ENCODE measurements at places on chromosomes 11 and 22. TPM values are rescaled to one million over a fixed set of nuclear protein-coding genes. Genes with fewer than 3 reads are reported as not detected.

GRCh38 chr22:44555597-44555996, 57.6 kb upstream of the RTL6 start:
- DNase-seq, result no peak
- no peak overlapping the region for H3K4me3 ChIP-seq
- H3K27me3 ChIP-seq, result no peaks in the 10 kb centered on the region
- no peaks in the 10 kb centered on the region for H3K4me1 ChIP-seq
- no peaks in the 10 kb centered on the region for H3K36me3 ChIP-seq

DNA sequence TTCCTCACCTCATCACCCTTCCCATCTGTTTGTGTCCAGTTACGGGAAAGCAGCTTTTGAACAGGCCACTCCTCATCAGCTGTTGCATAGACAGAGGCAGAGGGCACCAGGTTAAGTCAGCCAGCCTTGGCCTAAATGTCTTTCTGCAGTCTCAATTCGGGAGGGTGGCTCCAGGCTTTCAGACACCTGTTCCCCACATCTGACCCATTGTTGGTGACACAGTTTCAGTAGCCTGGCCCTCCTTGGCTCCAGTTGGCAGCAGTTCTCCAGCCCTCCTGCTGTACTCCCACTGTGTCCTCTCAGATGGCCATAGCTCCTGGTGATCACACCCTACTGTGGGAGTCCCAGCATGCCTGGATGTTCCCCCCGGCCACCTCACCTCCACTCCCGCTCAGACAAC, 70.8 kb upstream of the MYOD1 start:
- no peak overlapping the region for H3K4me3 ChIP-seq
- H3K36me3 ChIP-seq, result no peaks in the 10 kb centered on the region
- no peaks in the 10 kb centered on the region for H3K4me1 ChIP-seq
- DNase-seq, result no peak
- no peak overlapping the region for H3K27ac ChIP-seq

GRCh38 chr11:14290422-14290821, 68.6 kb downstream of the RRAS2 start:
- no peak overlapping the region for H3K27ac ChIP-seq
- H3K4me1 ChIP-seq, result no peaks in the 10 kb centered on the region
- H3K27me3 ChIP-seq, result no peaks in the 10 kb centered on the region
- DNase-seq, result no peak
- no peaks in the 10 kb centered on the region for H3K36me3 ChIP-seq

DNA sequence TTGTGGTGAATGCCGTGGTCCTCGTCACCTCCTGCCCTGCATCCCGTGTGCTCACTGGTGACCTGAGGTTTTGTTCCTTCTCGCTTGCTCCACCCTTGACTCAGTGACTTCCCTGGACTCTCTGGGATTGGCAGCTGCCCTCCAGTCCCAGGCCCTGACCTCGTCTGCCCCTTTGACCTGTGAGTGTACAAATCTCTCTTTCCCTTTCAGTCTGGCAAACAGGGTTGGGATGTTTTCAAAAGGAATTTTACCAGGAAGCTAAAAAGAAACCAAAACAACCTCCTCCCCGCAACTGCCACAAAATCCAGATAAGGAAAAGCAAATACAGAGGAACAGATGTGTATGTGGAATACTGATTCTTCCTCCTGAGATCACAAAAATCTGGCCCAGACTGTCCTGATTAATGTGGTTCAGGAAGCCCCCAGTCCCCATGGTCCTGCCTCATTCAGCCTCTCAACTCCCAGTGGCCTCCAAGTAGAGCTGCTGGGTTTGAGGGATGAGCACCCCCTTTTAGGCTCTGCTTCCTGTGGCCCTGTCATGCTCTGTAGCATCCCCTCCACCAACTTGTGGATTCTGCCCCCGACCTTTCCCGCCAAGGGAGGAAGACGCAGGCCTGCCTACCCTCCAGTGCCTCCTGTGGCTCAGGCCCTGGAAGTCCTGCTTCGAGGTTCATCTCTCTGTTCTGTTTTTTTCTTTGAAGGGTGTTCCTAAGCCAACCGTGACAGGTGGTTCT, 15.2 kb downstream of the ROBO4 start:
- no peaks in the 10 kb centered on the region for H3K4me1 ChIP-seq
- no peak for DNase-seq
- no peak overlapping the region for H3K4me3 ChIP-seq
- H3K27ac ChIP-seq, result no peak overlapping the region
- H3K36me3 ChIP-seq, result no peaks in the 10 kb centered on the region

GRCh38 chr11:108865406-108865805, 200.5 kb downstream of the DDX10 start:
- no peaks in the 10 kb centered on the region for H3K27me3 ChIP-seq
- DNase-seq, result no peak
- no peak overlapping the region for H3K27ac ChIP-seq

GRCh38 chr22:19930551-19931486, 10.8 kb upstream of the COMT start:
- H3K27me3 ChIP-seq, result no peaks in the 10 kb centered on the region
- no peaks in the 10 kb centered on the region for H3K4me1 ChIP-seq
- DNase-seq, result no peak
- no peak overlapping the region for H3K4me3 ChIP-seq
- no peaks in the 10 kb centered on the region for H3K36me3 ChIP-seq
- no peak overlapping the region for H3K27ac ChIP-seq

DNA sequence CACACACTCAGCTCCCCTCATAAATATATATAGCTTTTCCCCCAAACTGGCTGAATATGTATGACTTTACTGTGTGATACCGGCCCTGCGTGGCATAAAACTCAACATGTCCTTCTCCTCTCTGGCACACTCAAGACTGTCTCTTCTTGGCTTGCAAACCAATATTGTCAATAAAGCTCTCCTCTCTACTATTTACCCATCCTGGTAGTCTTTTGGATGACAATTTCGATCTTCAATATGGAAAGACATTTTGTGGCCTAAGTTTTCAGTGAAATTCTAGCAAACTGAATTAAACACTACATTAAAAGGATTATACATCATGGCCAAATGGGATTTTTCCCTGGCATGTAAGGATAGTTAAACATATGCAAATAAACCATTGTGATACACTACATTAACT, 1255.9 kb downstream of the JRKL start:
- H3K4me3 ChIP-seq, result no peak overlapping the region
- H3K27me3 ChIP-seq, result no peaks in the 10 kb centered on the region
- DNase-seq, result no peak
- H3K36me3 ChIP-seq, result no peaks in the 10 kb centered on the region

DNA sequence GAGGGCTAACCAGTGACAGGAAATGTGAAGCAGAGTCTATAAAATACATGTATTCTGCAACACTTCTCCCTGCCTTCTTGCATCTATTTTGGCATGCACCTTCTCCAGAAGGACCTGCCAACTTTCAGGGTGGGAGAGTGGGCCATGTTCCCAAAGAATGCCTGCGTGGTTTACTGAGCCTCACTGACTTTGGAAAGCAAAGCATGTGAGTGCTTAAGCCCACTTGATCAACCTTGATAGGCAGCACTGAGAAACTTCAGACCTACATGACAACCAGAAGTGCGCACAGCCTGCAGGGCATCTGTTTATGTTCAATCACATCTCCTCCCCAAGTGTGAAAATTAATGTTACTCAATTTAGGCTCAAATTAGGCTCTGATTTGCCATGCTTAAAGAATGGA, 69.2 kb downstream of the AMOTL1 start:
- no peak overlapping the region for H3K4me3 ChIP-seq
- H3K27ac ChIP-seq, result no peak overlapping the region
- H3K36me3 ChIP-seq, result no peaks in the 10 kb centered on the region
- H3K4me1 ChIP-seq, result no peaks in the 10 kb centered on the region

DNA sequence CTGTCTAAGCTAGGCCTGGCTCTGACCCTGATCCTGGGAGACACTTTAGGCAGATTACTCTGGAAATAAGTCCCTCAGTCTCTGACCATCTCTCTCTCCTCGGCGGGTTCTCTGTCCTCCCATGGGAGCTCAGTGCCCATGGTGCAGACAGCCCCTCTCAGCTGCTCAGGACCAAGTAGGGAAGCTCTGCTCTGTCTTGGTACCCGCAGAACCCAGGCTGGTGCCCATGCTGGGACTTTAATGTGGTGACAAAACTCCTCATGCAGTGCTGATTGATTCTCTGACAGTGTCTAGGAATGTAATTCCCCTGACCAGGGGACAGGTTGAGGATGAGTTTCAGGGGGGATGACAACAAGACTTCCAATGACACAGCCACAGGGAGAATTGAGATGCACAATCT, 30.3 kb upstream of the GGTLC2 start:
- no peaks in the 10 kb centered on the region for H3K27me3 ChIP-seq
- no peaks in the 10 kb centered on the region for H3K4me1 ChIP-seq
- H3K36me3 ChIP-seq, result no peaks in the 10 kb centered on the region
- H3K4me3 ChIP-seq, result no peak overlapping the region

- no peaks in the 10 kb centered on the region for H3K36me3 ChIP-seq
- H3K27ac ChIP-seq, result no peak overlapping the region
- H3K27me3 ChIP-seq, result no peaks in the 10 kb centered on the region
- DNase-seq, result peak; percentile 48
Observed at GRCh38 chr11:1779034-1779805, 15.5 kb upstream of the CTSD start.

- H3K36me3 ChIP-seq, result no peaks in the 10 kb centered on the region
- H3K4me3 ChIP-seq, result no peak overlapping the region
- no peak overlapping the region for H3K27ac ChIP-seq
- H3K27me3 ChIP-seq, result no peaks in the 10 kb centered on the region
- no peaks in the 10 kb centered on the region for H3K4me1 ChIP-seq
Observed at GRCh38 chr22:21918466-21919185, 34.0 kb downstream of the PPM1F start.

DNA sequence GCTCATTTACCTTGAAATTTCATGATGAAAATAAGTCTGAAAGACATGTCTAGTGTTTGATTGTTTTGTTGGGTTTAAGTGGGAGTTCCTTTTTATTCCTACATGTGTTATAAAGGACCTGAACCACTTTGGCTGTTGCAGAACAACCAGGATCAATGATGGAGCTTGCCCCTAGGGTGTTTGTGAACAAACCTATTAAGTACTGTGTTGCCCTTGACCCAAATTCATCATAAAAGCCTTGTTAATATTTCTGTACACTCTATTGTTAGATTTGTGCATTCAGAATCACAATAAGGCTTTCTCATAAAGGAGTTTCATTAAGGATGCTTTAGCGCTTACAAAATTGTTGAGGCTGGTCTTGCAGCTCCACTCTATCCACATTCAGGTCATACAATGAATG, 452.6 kb downstream of the NELL1 start:
- no peak overlapping the region for H3K27ac ChIP-seq
- no peaks in the 10 kb centered on the region for H3K27me3 ChIP-seq
- no peaks in the 10 kb centered on the region for H3K4me1 ChIP-seq
- H3K4me3 ChIP-seq, result no peak overlapping the region

- DNase-seq, result no peak
- H3K4me1 ChIP-seq, result no peaks in the 10 kb centered on the region
- no peaks in the 10 kb centered on the region for H3K27me3 ChIP-seq
- no peaks in the 10 kb centered on the region for H3K36me3 ChIP-seq
- no peak overlapping the region for H3K27ac ChIP-seq
- H3K4me3 ChIP-seq, result no peak overlapping the region
Observed at GRCh38 chr22:35363566-35364086, 17.3 kb upstream of the HMOX1 start.

DNA sequence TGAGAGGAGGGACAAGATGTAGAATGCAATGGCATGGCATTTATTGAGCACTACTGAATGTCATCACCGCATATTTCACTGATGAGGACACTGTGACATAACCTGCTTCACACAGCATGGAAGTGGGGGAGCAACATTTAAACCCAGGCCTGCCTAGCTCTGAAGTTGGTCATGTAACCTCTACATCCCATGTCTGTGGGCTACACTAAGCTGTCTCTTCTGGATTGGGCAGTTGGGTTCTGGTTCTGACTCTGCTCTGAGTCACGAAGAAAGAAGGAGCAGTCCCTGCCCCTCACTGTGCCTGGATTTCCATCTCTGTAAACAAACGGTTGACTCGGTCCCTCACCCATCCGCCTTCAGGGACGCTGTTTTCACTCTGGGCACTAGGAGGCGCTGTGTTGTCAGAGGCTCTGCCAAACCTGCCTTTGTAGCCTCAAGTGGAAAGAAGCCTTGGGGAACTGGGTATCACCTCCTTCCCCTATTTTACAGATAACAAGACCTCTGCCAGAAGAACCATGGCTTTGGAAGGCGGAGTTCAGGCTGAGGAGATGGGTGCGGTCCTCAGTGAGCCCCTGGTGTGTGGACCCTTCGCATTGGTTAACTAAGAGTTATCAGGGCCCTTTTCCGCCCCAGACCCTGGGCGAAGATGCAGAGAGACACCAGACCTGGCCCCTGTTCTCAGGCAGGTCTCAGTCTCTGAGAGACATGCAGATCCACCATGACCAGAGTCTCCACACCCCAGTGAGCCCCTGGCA, 12.7 kb upstream of the ARHGEF17 start:
- H3K4me3 ChIP-seq, result no peak overlapping the region
- no peaks in the 10 kb centered on the region for H3K4me1 ChIP-seq
- no peaks in the 10 kb centered on the region for H3K36me3 ChIP-seq
- H3K27me3 ChIP-seq, result no peaks in the 10 kb centered on the region

DNA sequence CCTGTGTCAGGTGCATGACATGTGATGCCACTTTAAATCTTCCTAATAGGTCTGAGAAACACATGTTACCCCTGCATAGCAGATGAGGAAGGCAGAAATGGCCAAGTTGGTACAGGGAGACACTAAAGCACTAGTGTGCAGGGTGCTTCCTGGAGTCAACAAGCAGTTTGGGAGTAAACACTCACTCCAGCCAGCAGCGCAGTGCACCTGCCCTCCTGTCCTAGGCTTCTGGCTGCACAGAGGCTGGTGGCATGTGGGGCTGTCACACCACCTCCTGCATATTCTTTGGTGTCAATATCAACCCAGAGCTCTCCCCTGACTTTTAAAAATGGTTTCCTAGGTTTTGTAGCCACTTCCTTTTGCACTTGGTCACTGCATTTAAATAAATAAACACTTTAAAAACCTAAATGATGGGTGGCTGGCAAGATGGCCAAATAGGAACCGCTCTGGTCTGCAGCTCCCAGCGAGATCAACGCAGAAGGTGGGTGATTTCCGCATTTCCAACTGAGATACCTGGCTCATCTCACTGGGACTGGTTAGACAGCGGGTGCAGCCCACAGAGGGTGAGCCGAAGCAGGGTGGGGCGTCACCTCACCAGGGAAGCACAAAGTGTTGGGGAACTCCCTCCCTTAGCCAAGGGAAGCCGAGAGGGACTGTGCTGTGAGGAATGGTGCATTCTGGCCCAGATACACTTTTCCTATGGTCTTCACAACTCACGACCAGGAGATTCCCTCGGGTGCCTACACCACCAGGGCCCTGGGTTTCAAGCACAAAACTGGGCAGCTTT, 33.5 kb downstream of the GAB4 start:
- peaks cover 5% of the 10 kb centered on the region for H3K27me3 ChIP-seq
- H3K36me3 ChIP-seq, result no peaks in the 10 kb centered on the region
- no peaks in the 10 kb centered on the region for H3K4me1 ChIP-seq
- no peak for DNase-seq

- no peak overlapping the region for H3K4me3 ChIP-seq
- H3K36me3 ChIP-seq, result no peaks in the 10 kb centered on the region
- no peaks in the 10 kb centered on the region for H3K27me3 ChIP-seq
- no peak overlapping the region for H3K27ac ChIP-seq
- H3K4me1 ChIP-seq, result no peaks in the 10 kb centered on the region
- no peak for DNase-seq
Observed at GRCh38 chr22:19674929-19675253, 39.4 kb upstream of the SEPTIN5 start.

- no peak for DNase-seq
- H3K27ac ChIP-seq, result no peak overlapping the region
- no peaks in the 10 kb centered on the region for H3K27me3 ChIP-seq
- H3K36me3 ChIP-seq, result no peaks in the 10 kb centered on the region
Observed at GRCh38 chr11:128424851-128425285, 162.5 kb downstream of the ETS1 start.

Gene OVCH2
- total RNA-seq, result 17.7 TPM

Gene ENTHD1
- total RNA-seq, result not detected

Gene OR5P2
- total RNA-seq, result 13.0 TPM

Gene TCN2
- 69.8 TPM for total RNA-seq

Gene SLC22A25
- 0.48 TPM for total RNA-seq

Gene OR51B4
- total RNA-seq, result not detected

Gene DAGLA
- total RNA-seq, result 3.3 TPM

Gene ABCC8
- total RNA-seq, result 3.8 TPM

Gene OR5B21
- not detected for total RNA-seq

Gene PRR33
- total RNA-seq, result not detected

Measured in breast epithelium (tissue), 4 donors.